A549 treated with CORT108297 at 1 μM for 4 hours (cell line): ENCODE measurements at places on chromosomes 7 and 10. TPM values are rescaled to one million over a fixed set of nuclear protein-coding genes. Genes with fewer than 3 reads are reported as not detected.

The FAM200A gene
- total RNA-seq, result 5.8 to 6.6 TPM (median 6.3 TPM) in 5 replicates

The EVX1 gene
- 0.05 to 0.12 TPM (median 0.07 TPM) in 3 of 5 replicates, not detected in the others for total RNA-seq

The ZNF804B gene
- total RNA-seq, result not detected in 5 replicates

The UCN3 gene
- not detected in 5 replicates for total RNA-seq

The CALHM1 gene
- 0.02 TPM in 1 of 5 replicates, not detected in the others for total RNA-seq

The SPOCK2 gene
- total RNA-seq, result 0.18 to 0.47 TPM (median 0.37 TPM) in 5 replicates

The MAGI2 gene
- 0.27 to 0.46 TPM (median 0.39 TPM) in 5 replicates for total RNA-seq

The SFTPA1 gene
- total RNA-seq, result not detected in 5 replicates

The PROSER2 gene
- total RNA-seq, result 28.1 to 42.6 TPM (median 39.2 TPM) in 5 replicates

The VWDE gene
- total RNA-seq, result 0.39 to 0.63 TPM (median 0.53 TPM) in 5 replicates

The ARPC1A gene
- total RNA-seq, result 125 to 147 TPM (median 132 TPM) in 5 replicates

The ELOVL3 gene
- total RNA-seq, result 0.16 to 0.40 TPM (median 0.30 TPM) in 5 replicates

The PTTG1IP2 gene
- total RNA-seq, result not detected in 5 replicates

The C10orf88 gene
- total RNA-seq, result 7.2 to 9.5 TPM (median 9.2 TPM) in 5 replicates

The AKR1D1 gene
- total RNA-seq, result not detected in 5 replicates

The TLX1 gene
- total RNA-seq, result 0.05 to 0.06 TPM in 2 of 5 replicates, not detected in the others

The LBX1 gene
- total RNA-seq, result not detected in 5 replicates

The RBP3 gene
- not detected in 5 replicates for total RNA-seq

The IMMP2L gene
- total RNA-seq, result 15.9 to 24.4 TPM (median 17.5 TPM) in 5 replicates

The GSTO2 gene
- total RNA-seq, result 2.1 to 2.3 TPM (median 2.2 TPM) in 5 replicates

The RPEL1 gene
- total RNA-seq, result 0.05 to 0.08 TPM (median 0.07 TPM) in 4 of 5 replicates, not detected in the other

The PTPRE gene
- 2.5 to 4.1 TPM (median 3.6 TPM) in 5 replicates for total RNA-seq

The RBM17 gene
- total RNA-seq, result 111 to 123 TPM (median 114 TPM) in 5 replicates

The EMX2 gene
- total RNA-seq, result not detected in 5 replicates

The WDR86 gene
- total RNA-seq, result 0.13 to 0.38 TPM (median 0.17 TPM) in 5 replicates

The FAM237B gene
- not detected in 5 replicates for total RNA-seq

The EPO gene
- total RNA-seq, result not detected in 5 replicates

The MCM10 gene
- total RNA-seq, result 21.6 to 28.6 TPM (median 24.1 TPM) in 5 replicates

The TRIM73 gene
- total RNA-seq, result 1.3 to 2.3 TPM (median 2.2 TPM) in 5 replicates

The CXCL12 gene
- 0.11 to 0.27 TPM (median 0.14 TPM) in 5 replicates for total RNA-seq

The OR13A1 gene
- not detected in 5 replicates for total RNA-seq

The HECW1 gene
- 10.2 to 14.6 TPM (median 13.9 TPM) in 5 replicates for total RNA-seq

The GPR158 gene
- 0.03 to 0.05 TPM (median 0.04 TPM) in 4 of 5 replicates, not detected in the other for total RNA-seq

The STEAP2 gene
- 3.4 to 4.7 TPM (median 4.4 TPM) in 5 replicates for total RNA-seq

The AGR3 gene
- 0.27 TPM in 1 of 5 replicates, not detected in the others for total RNA-seq

The MPLKIP gene
- 35.0 to 44.0 TPM (median 38.8 TPM) in 5 replicates for total RNA-seq

The WIPF3 gene
- 0.45 to 0.55 TPM (median 0.52 TPM) in 5 replicates for total RNA-seq

The AOC1 gene
- not detected in 5 replicates for total RNA-seq

The SSC4D gene
- total RNA-seq, result 0.88 to 1.5 TPM (median 1.1 TPM) in 5 replicates

The MGAM2 gene
- total RNA-seq, result 0.01 TPM in 1 of 5 replicates, not detected in the others

The CFAP46 gene
- 1.0 to 1.9 TPM (median 1.5 TPM) in 5 replicates for total RNA-seq

The PPRC1 gene
- 48.1 to 62.1 TPM (median 57.8 TPM) in 5 replicates for total RNA-seq

The NAT16 gene
- total RNA-seq, result 0.10 to 0.17 TPM (median 0.14 TPM) in 5 replicates

The ACTA2 gene
- total RNA-seq, result 17.4 to 20.9 TPM (median 19.5 TPM) in 5 replicates

The OR9A2 gene
- not detected in 5 replicates for total RNA-seq

The LIPM gene
- not detected in 5 replicates for total RNA-seq

The MLXIPL gene
- 0.45 to 2.1 TPM (median 1.1 TPM) in 5 replicates for total RNA-seq

The TAS2R3 gene
- not detected in 5 replicates for total RNA-seq

The WNT8B gene
- 0.03 to 0.07 TPM (median 0.04 TPM) in 3 of 5 replicates, not detected in the others for total RNA-seq

The BAIAP2L1 gene
- 48.0 to 55.5 TPM (median 53.3 TPM) in 5 replicates for total RNA-seq

The ANTXRL gene
- 0.12 to 0.52 TPM (median 0.22 TPM) in 5 replicates for total RNA-seq

The CYP3A4 gene
- 0.05 TPM in 1 of 5 replicates, not detected in the others for total RNA-seq

The LEP gene
- not detected in 5 replicates for total RNA-seq

The NXPH1 gene
- total RNA-seq, result not detected in 5 replicates
